Caco-2 (cell line): ENCODE measurements at places on chromosomes 12 and 14. TPM values are rescaled to one million over a fixed set of nuclear protein-coding genes. Genes with fewer than 3 reads are reported as not detected.

DNA sequence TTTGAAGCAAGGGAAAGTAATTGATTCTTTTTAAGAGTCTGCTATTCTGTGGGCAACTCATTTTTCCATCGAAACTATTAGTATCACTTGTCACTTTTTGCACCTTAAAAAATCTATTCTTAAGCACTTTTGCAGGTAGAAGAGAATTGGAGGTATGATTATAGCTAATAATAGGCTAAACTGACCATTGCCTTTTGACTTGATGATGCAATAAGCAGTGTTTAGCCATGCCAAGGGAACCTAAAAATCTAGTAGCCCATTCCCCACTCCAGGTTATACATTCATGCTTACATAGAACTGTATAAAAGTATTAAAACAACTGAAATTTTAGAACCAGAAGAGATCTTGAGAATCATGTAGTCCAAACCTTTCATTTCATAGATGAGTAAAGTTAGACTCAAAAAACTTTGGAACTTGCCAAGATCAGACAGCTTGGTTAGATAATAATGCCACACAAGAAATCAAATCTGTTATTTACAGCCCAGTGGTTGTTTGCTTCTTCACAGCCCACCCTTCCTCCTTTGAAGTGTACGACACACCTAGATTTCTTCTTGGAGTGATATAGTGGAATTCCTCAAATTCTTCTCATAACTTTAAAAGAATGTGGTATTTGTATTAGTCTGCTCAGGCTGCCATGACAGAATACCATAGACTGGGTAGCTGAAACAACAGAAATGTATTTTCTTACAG lies 21.7 kb upstream of the GARIN2 start:
- H3K27me3 ChIP-seq, result no peaks in the 10 kb centered on the region
- peak; percentile 34 for DNase-seq
- H3K27ac ChIP-seq, result peak overlapping the region; percentile 87

DNA sequence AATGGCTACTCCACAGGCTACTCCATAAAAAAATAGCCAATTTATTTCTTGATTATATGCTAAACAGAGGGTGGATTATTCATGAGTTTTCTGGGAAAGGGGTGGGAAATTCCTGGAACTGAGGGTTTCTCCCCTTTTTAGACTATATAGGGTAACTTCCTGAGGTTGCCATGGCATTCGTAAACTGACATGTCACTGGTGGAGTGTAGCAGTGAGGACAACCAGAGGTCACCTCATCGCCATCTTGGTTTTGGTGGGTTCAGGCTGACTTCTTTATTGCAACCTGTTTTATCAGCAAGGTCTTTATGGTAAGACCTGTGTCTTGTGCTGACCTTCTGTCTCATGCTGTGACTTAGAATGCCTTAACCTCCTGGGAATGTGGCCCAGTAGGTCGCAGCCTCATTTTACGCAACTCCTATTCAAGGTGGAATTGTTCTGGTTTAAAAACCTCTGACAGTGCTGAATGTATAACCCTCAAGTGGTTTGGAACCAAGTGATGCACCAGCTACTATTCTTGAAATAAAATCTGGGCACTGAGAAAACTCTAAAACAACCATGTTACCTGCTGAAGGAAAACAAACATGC lies 27.7 kb downstream of the C12orf56 start:
- H3K4me3 ChIP-seq, result no peak overlapping the region
- H3K36me3 ChIP-seq, result no peaks in the 10 kb centered on the region
- H3K27ac ChIP-seq, result peak overlapping the region; percentile 22
- peaks cover 20% of the 10 kb centered on the region for H3K4me1 ChIP-seq

DNA sequence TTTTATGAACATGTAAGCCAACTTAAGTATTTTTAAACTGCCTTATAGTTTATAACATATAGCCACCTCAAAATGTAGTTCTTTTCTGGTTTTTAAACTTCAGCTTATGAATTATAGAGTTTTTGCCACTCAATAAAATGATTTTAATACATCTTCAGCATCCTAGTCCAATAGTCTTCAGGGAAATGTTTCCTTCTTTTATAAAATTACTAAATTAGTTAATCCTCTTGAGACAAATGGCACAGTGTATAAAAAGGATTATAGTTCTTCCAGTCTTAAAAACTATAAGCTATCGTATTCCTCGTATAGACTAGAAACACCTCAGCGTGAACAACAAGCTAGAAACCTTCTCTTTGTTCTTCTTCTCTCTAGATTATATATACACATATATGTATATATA lies at the start of gene OR6C74:
OR6C74 (plus strand) TSS at position 301 of the 400 bp plus-strand sequence. CDS start 2,679 bp downstream, outside the sequence.
- DNase-seq, result no peak
- no peak within 1 kb of the TSS for H3K4me3 ChIP-seq
- H3K36me3 ChIP-seq, result no peaks in the 10 kb centered on the region
- no peak within 1 kb of the TSS for H3K27ac ChIP-seq
- H3K27me3 ChIP-seq, result no peaks in the 10 kb centered on the region

- peak overlapping the region; percentile 68 for H3K27ac ChIP-seq
- no peak overlapping the region for H3K4me3 ChIP-seq
- peaks cover 56% of the 10 kb centered on the region for H3K4me1 ChIP-seq
- H3K27me3 ChIP-seq, result no peaks in the 10 kb centered on the region
- H3K36me3 ChIP-seq, result 0 out of 2 replicates have a peak, but pooled peaks cover 1% of the 10 kb centered on the region
Observed at GRCh38 chr12:45987340-45987727, 3.0 kb downstream of the SCAF11 start.

- no peaks in the 10 kb centered on the region for H3K27me3 ChIP-seq
- H3K4me1 ChIP-seq, result no peaks in the 10 kb centered on the region
- DNase-seq, result no peak
- no peak overlapping the region for H3K27ac ChIP-seq
- H3K36me3 ChIP-seq, result no peaks in the 10 kb centered on the region
- no peak overlapping the region for H3K4me3 ChIP-seq
Observed at GRCh38 chr12:113710216-113710615, 238.5 kb upstream of the LHX5 start.

GRCh38 chr14:57464008-57464730 lies 29.5 kb downstream of the CCDC198 start:
- no peak for DNase-seq
- H3K27me3 ChIP-seq, result no peaks in the 10 kb centered on the region; the same call in 1 of the 2 replicates
- H3K4me3 ChIP-seq, result no peak overlapping the region
- no peaks in the 10 kb centered on the region for H3K4me1 ChIP-seq
- no peaks in the 10 kb centered on the region for H3K36me3 ChIP-seq
- no peak overlapping the region for H3K27ac ChIP-seq

DNA sequence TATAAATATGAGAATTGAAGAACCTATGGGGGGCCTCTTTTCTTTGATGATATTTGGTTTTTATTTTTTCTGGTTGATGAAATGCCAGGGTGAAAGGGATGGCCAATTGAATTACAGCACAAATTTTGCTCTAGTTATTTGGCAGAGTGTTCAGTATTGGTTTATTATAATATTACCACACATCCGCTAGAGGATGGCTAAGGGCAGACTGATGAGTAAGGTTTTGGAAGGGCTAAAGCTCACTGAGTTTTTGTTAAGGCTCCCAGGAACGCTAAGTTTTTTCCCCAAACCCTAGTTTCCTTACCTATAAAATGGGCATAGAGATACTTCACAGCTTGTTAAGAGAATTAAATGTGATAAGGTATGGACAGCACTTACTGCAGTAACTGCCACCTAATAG lies 34.3 kb upstream of the LRRC10 start:
- no peak overlapping the region for H3K4me3 ChIP-seq
- H3K36me3 ChIP-seq, result no peaks in the 10 kb centered on the region

DNA sequence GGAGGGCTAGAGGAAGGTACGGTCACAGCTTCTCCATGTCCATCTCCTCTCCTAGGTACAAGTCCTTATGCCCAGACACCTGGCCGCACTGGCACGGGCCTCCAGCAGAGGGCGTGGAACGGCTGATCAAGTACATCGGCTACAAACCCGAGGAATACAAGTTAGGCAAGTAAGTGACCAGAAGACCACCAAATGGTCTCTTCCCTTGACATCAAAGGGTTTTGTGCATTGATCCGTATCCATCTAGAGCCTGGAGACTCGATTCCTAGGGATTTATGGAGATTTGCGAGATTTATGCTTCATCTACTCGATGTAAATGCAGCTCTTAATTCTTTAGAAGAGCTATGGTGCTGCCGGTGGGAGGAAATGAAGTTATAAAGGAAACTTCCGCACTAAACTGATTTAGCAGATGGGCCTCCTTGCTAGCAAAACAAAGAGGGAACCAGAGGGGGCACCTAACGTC lies 44.2 kb downstream of the KCTD10 start:
- H3K4me3 ChIP-seq, result no peak overlapping the region
- no peak overlapping the region for H3K27ac ChIP-seq
- DNase-seq, result peak; percentile 89

Gene LRTM2
- 0.51 TPM in 1 of 2 replicates, not detected in the other for total RNA-seq

Gene HOXC9
- 2.9 and 3.1 TPM in 2 replicates for total RNA-seq

- H3K27me3 ChIP-seq, result no peaks in the 10 kb centered on the region
- no peak overlapping the region for H3K4me3 ChIP-seq
- no peak for DNase-seq
- H3K27ac ChIP-seq, result no peak overlapping the region
- H3K36me3 ChIP-seq, result no peaks in the 10 kb centered on the region
- no peaks in the 10 kb centered on the region for H3K4me1 ChIP-seq
Observed at GRCh38 chr12:113083863-113084435, 27.4 kb downstream of the DTX1 start.

GRCh38 chr12:19833775-19834501 lies 394.6 kb downstream of the AEBP2 start:
- H3K4me3 ChIP-seq, result no peak overlapping the region
- no peaks in the 10 kb centered on the region for H3K27me3 ChIP-seq
- no peaks in the 10 kb centered on the region for H3K4me1 ChIP-seq
- no peak overlapping the region for H3K27ac ChIP-seq
- H3K36me3 ChIP-seq, result no peaks in the 10 kb centered on the region
